ENCODE measurements at places on chromosomes 5 and 9. TPM values are rescaled to one million over a fixed set of nuclear protein-coding genes. Genes with fewer than 3 reads are reported as not detected.

The SRD5A1 gene
- 32.4 TPM for total RNA-seq

The TAS2R1 gene
- total RNA-seq: not detected

The NR6A1 gene
- total RNA-seq: 5.3 TPM

The C8G gene
- total RNA-seq: 0.75 TPM

The MYMK gene
- not detected for total RNA-seq

The SMIM33 gene
- total RNA-seq: not detected

The SHISAL2B gene
- not detected for total RNA-seq

The ADCY2 gene
- 0.28 TPM for total RNA-seq

The KIF24 gene
- 10.6 TPM for total RNA-seq

The SLC25A2 gene
- total RNA-seq: 0.88 TPM

The ANKRD31 gene
- 0.04 TPM for total RNA-seq

The FOXD4L6 gene
- not detected for total RNA-seq

The CARTPT gene
- total RNA-seq: not detected

The RANBP17 gene
- total RNA-seq: not detected

All from A673 (cell line).